ENCODE measurements at places on chromosomes 5 and 9. TPM values are rescaled to one million over a fixed set of nuclear protein-coding genes. Genes with fewer than 3 reads are reported as not detected.

DNA sequence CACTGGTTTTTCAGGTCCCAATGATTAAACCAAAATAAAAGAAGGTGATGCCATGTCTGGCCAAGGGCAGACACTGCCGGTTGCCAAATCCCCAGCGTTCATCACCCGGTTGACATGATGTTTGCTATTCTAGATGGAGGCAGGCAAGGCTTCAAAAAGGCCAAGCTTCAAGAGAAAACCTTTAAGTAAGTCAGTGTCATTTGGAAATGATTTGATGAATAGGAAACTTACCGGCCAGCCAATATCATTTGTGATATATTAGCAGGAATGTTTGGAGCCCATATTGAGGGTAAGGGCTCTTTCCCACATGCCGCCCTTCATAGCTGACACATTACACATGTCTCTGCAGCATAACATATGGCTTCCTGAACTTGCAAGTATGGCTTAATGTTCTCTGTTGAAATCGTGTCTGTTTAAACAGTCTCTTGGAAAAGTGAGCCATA is 89.5 kb upstream of the TTC23L start:
- no peak for DNase-seq

DNA sequence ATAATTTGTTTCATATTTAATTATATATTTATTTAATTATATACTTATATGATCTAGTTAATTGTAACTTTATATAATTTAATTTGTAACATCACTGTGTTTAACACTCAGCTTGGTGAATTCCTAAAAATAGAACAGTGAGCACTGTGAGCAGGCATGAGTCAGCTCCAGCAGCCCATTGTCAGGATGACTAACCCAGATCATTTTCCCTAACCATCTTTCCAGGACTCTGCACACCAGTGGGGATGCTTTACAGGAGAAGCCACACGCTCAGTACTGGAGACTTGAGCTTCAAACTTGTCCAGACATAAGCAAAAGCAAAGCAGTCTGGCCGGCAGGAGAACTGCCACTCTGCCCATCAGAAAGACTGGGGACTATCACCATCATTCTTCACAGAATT is 446.2 kb upstream of the TRPC7 start:
- no peak for DNase-seq

- DNase-seq: peak; percentile 55
Observed at GRCh38 chr5:149128023-149128875, 13.0 kb upstream of the ABLIM3 start.

SPINK6 gene
- total RNA-seq: not detected

IL33 gene
- total RNA-seq: 189 TPM

GRCh38 chr5:109714592-109714991 is 24.9 kb downstream of the MAN2A1 start:
- DNase-seq: no peak

- no peak for DNase-seq
Observed at GRCh38 chr5:61139094-61139873, 23.0 kb downstream of the SMIM15 start.

PDE4D gene
- 95.0 TPM for total RNA-seq

DNA sequence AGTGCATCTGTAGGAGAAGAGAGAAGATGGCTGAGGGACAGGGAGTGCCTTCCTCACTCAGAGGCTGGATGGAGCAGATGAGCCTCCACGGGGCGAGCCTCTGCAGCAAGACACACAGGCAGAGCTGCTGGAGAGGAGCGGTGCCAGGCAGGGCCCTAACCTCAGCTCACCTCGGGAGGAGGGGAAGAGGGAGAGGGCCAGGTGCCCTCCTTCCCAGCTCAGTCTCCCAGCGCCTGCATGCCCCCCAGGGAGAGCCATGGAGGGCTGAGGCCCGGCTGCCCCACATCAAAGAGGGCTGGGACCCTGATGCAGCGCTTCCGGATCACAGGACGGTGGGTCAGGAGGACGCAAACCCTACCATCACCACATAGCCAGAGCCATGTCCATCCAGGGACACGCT is 13.6 kb upstream of the SPATA31E1 start:
- no peak for DNase-seq

SLC34A1 gene
- not detected for total RNA-seq

DNA sequence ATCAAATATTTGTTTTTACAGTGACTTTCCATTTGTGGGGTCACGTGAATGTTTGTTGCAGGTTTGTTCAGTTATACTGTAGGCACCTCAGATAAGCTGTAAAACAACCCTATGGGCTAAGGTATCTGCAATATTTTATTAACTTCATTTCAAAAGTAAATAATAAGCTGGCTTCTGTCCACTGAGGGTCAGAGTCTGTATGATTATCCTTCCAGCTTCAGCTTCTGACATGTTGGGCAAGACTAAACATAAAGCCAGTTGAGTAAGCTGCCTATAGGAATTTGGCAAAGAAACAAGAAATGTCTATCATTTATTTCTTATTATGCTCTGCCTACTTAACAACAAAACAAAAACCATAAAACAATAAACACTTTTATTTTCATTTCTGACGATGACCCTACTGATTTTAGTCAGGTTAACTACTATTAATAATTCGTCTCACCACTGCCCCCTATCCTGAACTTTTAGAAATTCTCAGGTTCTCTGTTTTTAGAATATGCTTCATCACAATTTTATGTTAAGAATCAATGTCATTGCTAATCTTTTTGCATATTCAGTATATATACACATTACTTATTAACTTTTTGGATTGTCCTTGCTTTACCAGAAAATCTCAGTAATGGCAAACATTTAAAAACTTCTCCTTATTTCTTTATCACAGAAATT is 413.6 kb upstream of the ADAMTSL1 start:
- peak; percentile 73 for DNase-seq

HSPA4 gene
- total RNA-seq: 23.8 TPM

- DNase-seq: no peak
Observed at GRCh38 chr5:172579403-172579990, 61.6 kb upstream of the NEURL1B start.

CD274 gene
- total RNA-seq: not detected

DNA sequence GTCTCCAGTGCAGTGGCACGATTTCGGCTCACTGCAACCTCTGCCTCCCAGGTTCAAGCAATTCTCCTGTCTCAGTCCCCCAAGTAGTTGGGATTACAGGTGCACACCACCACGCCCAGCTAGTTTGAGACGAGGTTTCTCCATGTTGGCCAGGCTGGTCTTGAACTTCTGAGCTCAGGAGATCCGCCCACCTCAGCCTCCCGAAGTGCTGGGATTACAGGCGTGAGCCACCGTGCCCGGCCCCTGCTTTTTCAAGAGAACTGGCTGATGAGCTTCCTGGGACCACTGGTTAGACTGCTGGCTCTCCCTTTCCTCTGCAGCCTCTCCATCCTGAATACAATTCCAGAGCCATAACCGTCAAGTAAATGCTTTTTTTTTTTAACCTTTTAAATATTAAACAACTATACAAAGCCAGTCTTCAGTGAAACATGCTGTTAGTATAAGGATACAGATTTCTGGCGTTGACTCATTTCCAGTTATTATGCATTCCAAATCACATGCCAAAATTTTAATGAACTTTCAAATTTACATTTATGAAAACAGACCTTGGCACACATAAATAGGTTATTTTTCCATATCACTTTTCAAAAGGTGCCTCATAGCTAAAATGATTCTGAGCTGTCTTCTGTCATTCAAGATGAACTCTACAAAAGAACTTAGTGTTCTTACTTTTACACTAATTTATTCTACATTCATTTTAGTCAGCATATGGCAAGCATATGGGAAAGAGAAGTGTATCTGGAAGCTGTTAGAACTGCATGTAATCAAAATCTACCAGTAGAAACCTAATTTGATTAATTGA is 116.0 kb downstream of the MLLT3 start:
- DNase-seq: no peak

DMRT2 gene
- not detected for total RNA-seq

OMD gene
- 3.6 TPM for total RNA-seq

MYO10 gene
- 233 TPM for total RNA-seq

GRCh38 chr5:64437496-64437895 is 68.3 kb upstream of the RGS7BP start:
- DNase-seq: no peak

GRCh38 chr5:9173281-9174048 is 372.4 kb downstream of the SEMA5A start:
- no peak for DNase-seq

PDLIM4 gene
- 13.9 TPM for total RNA-seq

GRCh38 chr9:79057576-79057975 is 514.2 kb upstream of the TLE4 start:
- no peak for DNase-seq

DNA sequence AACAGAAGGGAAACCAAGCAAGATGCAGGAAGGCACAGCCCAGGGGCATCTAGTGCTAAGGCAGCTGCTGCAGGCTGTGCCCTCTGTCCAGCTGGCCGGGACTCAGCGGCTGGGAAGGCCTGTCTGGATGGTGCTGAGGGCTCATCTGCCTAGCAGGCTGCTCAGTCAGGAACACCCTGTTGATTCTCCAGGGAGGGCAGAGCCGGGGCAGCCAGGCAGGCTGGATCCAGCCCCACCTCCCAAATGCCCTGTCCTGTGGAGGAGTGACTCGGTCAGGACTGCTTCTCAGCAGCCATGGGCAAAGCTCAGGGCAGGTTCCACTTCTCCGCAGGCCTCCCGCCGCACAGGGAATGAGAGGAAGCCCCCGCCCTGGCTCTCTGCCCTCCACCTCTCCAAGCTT is 7.8 kb upstream of the LCN9 start:
- no peak for DNase-seq

DNA sequence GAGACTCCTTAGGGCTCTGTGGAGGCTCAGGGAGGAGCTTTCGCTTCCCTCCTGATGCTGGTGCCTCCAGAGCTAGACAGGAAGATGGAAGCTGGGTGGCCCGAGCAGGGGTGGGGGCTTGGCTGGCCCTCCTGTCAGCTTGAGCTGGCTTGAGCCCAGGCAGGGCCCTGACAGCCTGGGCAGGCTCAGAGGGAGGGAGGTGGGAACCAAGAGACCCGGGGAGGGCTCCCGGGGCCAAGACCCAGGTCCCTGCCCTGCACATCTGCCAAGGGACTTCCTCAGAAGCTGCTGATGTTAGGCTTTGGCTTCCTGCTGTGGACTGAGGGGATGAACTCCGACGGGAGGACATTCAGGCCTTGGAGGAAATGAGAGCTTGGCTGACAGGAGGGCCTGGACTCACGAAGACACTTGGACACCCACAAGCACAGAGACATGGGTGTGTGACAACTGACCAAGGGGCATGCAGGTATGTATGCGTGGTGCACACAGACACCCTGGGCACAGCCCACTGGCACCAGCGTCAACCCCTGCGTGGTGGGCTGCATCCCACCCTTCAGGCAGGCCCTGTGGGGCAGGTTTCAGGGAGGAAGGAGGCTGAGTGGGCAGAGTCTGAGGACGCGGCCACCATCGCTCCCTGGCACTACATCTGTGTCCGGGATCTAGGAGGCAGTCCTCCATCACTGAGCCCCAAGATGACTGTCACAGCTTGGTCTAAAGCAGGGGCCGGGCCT is 1.7 kb upstream of the LTC4S start:
- peak; percentile 35 for DNase-seq

CARTPT gene
- not detected for total RNA-seq

- no peak for DNase-seq
Observed at GRCh38 chr5:67050125-67050524, 146.5 kb downstream of the CD180 start.

GLRA1 gene
- not detected for total RNA-seq

- peak; percentile 36 for DNase-seq
Observed at GRCh38 chr9:37676411-37676830, 25.7 kb downstream of the FRMPD1 start.

DNA sequence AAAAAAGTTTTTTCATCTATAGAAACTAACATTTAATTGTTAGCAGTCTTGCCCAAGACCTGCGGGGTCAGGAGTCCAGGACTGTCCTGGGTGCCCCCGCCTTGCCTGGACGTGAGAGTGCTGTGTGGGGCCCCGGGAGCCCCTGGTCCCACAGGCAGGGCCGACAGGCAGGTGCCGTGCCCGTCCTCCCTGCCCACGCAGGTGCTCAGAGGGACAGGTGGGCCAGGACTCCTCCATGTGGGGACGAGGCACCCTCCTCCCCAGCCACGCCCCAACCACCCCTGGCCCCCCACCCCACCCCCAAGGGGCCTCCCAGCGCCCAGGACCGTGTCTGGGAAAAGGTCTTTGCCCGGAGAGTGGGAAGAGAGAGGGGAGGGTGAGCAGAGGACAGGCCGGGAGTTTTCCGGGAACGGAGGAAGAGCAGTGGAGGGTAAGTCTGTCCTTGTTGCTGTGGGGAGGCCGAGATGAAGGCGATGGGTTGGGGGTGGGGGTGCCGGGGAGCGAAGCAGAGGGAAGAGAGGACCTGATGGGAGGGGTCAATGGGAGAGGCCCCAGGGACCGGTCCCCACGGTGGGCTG is 2.7 kb upstream of the LCN12 start:
- peak; percentile 58 for DNase-seq

FGF1 gene
- not detected for total RNA-seq

DNA sequence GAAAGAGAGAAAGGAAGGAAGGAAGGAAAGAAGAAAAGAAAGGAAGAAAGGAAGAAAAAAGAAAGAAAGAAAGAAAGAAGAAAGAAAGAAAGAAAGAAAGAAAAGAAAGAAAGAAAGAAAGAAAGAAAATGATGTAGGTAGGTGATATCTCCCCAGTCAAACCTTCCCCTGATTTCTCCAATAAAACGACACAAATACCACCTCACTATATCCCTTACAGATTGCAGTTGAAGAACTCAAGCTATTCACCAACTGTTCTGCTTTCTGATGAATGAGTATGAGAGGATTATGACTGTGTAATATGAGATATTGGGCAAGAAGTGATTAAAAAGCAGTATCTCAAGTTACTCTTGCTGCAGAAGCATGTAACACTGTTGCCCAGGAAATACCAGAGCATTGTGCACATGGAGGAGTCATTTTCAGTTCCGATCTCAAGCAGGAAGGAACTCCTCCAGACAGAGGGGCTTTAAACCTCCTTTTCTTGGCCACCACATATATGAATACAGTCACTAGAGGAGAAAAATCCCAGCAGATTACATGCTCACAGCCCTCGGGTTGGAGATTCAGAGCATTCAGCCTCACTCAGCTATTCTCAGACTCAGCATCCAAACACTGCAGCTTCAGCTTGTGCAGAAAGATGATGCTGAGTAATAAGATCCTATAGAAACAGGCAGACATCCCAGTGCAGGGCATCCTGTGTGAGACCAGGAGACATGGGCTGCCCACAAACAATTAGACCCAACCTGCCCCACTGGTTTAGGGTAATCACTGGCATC is 61.4 kb downstream of the UGCG start:
- no peak for DNase-seq

GRCh38 chr5:102787134-102787533 is 32.0 kb downstream of the PAM start:
- DNase-seq: no peak

CDH10 gene
- total RNA-seq: not detected
